Esophagus squamous epithelium (tissue), 5 donors: ENCODE measurements at places on chromosomes 6 and 20.

GRCh38 chr6:82017288-82017687 lies 230.3 kb downstream of the IBTK start:
- H3K36me3 ChIP-seq: no peaks in the 10 kb centered on the region
- H3K4me1 ChIP-seq: peaks cover 6% of the 10 kb centered on the region
- peak overlapping the region; percentile 64 for H3K27ac ChIP-seq
- H3K27me3 ChIP-seq: no peaks in the 10 kb centered on the region
- no peak for DNase-seq

- peaks cover 34% of the 10 kb centered on the region for H3K27me3 ChIP-seq
- H3K4me3 ChIP-seq: no peak overlapping the region
- no peaks in the 10 kb centered on the region for H3K36me3 ChIP-seq
- DNase-seq: no peak
Measured at GRCh38 chr20:49978685-49979029, 4.1 kb upstream of the SNAI1 start.

DNA sequence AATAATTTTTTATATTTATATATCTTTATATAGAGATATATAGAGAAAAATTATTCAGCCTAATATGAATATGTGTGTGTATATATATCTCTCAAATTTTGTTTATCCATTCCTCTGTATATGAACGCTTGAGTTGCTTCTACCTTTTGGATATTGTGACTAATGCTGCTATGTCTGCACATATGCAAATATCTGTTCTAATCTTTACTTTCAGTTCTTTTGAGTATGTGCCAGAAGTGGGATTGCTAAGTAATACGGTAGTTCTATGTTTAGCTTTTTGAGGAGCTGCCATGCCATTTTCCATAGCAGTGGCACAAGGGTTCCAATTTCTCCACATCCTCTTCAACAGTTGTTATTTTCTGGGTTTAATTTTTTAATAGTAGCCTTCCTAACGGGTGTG lies 72.8 kb upstream of the CEP85L start:
- DNase-seq: no peak
- no peak overlapping the region for H3K27ac ChIP-seq
- no peaks in the 10 kb centered on the region for H3K36me3 ChIP-seq
- H3K4me1 ChIP-seq: peaks cover 4% of the 10 kb centered on the region
- H3K27me3 ChIP-seq: no peaks in the 10 kb centered on the region
- H3K4me3 ChIP-seq: no peak overlapping the region

GRCh38 chr6:146408583-146408982 lies 135.1 kb upstream of the RAB32 start:
- no peaks in the 10 kb centered on the region for H3K4me1 ChIP-seq
- H3K27ac ChIP-seq: no peak overlapping the region
- no peaks in the 10 kb centered on the region for H3K27me3 ChIP-seq
- no peaks in the 10 kb centered on the region for H3K36me3 ChIP-seq
- no peak overlapping the region for H3K4me3 ChIP-seq
- no peak for DNase-seq

DNA sequence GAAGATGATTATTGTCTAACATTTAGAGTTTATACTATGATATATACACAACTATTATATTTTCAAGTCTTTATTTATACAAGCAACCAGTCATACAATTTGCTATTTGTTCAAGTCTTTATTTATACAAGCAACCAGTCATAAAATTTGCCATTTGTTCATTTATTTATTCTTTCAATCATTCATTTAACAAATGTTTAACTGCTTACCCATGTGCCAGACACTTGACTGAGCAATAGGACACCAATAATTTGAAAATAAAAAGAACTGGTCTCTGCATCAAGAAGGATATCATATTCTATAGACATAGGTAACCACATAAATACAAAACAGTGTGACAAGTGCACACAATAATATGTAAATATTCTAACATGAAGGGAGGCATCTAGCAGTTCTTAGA lies 20.3 kb downstream of the GRIK2 start:
- H3K36me3 ChIP-seq: no peaks in the 10 kb centered on the region
- no peak for DNase-seq
- H3K27me3 ChIP-seq: no peaks in the 10 kb centered on the region
- no peak overlapping the region for H3K4me3 ChIP-seq

GRCh38 chr20:23490817-23491216 lies at the start of gene CST8:
Gene CST8 (plus strand): TSS chr20:23491117. CDS start chr20:23491668, 551 bp downstream.
- no peak for DNase-seq
- H3K36me3 ChIP-seq: no peaks in the 10 kb centered on the region
- H3K4me3 ChIP-seq: no peak within 1 kb of the TSS
- no peaks in the 10 kb centered on the region for H3K4me1 ChIP-seq

DNA sequence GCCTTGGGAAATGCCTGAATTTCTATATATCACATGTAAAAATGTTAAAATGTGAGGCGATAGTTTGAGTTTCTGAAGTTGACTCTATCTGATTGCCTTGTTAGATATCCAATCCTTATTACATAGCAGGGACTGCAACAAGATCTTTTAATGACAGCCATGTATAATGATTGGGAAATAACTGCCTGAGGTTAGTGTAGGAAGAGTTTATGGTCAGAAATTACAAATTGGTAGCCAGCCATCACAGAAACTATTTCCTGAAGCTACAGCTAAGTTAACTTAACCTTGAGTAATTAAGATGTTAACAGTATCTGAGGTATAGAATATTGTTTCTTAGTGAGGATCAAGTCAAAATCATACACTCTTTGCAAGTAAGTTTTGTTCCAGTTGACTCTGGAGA lies 41.0 kb downstream of the AKIRIN2 start:
- H3K27ac ChIP-seq: no peak overlapping the region
- no peak overlapping the region for H3K4me3 ChIP-seq
- DNase-seq: no peak
- H3K4me1 ChIP-seq: no peaks in the 10 kb centered on the region
- no peaks in the 10 kb centered on the region for H3K27me3 ChIP-seq

DNA sequence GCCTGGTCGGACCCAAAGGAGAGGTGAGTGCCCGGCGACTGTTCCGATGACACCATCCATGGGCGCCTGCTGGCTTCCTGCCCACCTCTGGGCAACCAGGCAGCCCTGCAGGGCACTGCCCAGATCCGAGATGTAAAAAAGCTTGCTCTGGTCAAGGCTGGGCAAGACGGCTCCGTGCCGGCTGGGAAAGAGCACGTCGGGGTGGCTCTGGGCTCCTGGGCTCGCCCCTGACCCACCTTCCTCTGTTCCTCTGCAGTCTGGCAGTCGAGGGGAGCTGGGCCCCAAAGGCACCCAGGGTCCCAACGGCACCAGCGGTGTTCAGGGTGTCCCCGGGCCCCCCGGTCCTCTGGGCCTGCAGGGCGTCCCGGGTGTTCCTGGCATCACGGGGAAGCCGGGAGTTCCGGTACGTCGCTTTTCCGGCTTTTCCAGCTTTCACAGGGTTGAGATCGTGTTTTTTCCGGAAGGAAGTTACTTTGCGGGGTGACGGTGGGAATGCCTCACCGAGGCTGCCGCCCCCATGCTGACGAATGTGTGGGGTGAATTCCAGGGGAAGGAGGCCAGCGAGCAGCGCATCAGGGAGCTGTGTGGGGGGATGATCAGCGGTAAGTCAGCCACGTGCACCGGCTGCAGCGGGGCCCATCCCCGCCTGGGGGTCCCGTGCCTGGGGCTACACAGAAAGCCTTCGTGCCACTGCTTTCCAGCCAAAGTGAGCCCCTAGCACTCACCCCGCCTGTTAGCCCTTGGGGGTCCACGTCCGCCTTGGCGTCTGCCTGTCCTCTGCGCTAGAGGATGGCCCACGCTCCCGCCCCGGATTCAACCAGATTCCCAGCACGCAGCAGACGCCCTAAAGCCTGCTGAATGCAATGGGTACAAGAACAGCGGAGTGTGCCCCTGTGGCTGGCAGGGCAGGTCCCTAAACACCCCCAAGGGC lies 19.3 kb downstream of the COL9A3 start:
- peaks cover 40% of the 10 kb centered on the region for H3K4me1 ChIP-seq
- peaks cover 22% of the 10 kb centered on the region for H3K27me3 ChIP-seq
- no peaks in the 10 kb centered on the region for H3K36me3 ChIP-seq

DNA sequence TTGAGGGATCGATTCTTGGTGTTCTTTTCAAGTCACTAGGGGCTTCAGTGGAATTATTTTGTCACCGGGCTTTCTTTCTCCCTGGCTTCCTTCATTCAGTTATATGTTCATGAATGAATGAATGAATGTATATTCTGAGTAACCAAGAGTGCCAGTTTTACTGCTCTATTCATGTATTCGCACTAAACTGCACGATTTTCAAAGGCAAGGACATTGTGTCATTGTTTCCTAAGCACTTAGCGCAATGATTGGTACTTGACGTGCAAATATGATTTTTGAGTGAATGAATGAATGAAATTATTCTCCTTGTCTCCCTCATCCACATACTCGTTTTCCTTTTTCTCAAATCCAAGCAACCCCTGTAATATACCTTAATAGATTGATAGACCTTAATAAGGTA lies 822 bp downstream of the AFG1L start:
- H3K4me3 ChIP-seq: peak overlapping the region; percentile 93
- DNase-seq: no peak
- no peaks in the 10 kb centered on the region for H3K27me3 ChIP-seq
- H3K27ac ChIP-seq: peak overlapping the region; percentile 95
- H3K4me1 ChIP-seq: peaks cover 7% of the 10 kb centered on the region

DNA sequence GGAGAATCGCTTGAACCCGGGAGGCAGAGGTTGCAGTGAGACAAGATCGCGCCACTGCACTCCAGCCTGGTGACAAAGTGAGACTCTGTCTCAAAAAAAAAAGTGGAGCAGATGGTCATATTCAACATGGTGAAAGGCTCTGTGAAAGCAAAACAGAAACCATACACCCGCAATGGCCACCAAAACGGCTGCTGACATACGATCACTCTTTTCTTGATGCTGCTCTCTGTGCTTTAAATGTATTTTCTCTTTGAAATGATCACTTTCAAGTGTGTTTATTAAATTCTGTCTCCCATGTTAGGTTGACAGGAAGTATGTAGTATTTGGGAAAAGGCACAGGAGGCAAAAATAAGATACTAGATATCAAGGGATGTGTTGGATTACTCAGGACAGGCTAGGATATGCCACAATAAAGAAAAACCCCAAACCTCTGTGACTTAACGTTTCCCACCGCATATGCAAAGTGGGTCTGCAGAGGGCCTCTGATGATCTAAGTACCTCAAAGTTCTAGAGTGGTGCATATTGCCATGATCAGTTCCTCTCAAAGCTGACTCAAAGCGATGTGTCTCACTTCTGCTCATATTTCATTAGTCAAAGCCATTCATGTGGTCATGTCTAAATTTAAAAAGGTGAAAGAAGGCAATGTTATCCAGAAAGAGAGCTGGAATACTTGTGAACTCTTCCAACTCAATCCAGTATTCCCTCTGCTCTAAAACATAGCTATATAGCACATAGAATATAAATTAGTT lies 155.1 kb upstream of the SOX4 start:
- no peak overlapping the region for H3K4me3 ChIP-seq
- no peaks in the 10 kb centered on the region for H3K27me3 ChIP-seq
- no peaks in the 10 kb centered on the region for H3K4me1 ChIP-seq
- no peaks in the 10 kb centered on the region for H3K36me3 ChIP-seq
- H3K27ac ChIP-seq: no peak overlapping the region

DNA sequence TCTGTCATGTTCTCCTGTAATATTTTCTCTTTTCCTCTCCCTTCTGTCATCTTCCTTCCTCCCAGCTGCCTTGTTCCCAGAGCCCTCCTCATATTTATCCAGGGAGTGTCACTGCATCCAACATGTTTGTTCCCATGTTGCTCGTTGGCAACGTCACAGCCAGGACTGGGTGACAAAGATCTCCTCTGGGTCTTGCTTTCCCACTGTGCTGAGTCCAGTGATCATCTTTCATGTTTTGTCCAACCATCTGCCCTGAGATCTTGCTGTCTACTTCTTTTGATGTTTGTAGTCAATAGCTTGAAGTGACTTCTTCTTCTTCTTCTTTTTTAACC lies 26.6 kb downstream of the FARS2 start:
- no peak overlapping the region for H3K4me3 ChIP-seq
- no peaks in the 10 kb centered on the region for H3K27me3 ChIP-seq
- H3K4me1 ChIP-seq: peaks cover 9% of the 10 kb centered on the region
- H3K36me3 ChIP-seq: no peaks in the 10 kb centered on the region

GRCh38 chr6:26017632-26017966 lies 55.0 kb downstream of the TRIM38 start:
- H3K27me3 ChIP-seq: no peaks in the 10 kb centered on the region
- H3K27ac ChIP-seq: peak overlapping the region; percentile 86
- peak overlapping the region; percentile 43 for H3K4me3 ChIP-seq
- H3K4me1 ChIP-seq: peaks cover 8% of the 10 kb centered on the region
- DNase-seq: no peak

- H3K27ac ChIP-seq: peak overlapping the region; percentile 91
- H3K4me3 ChIP-seq: peak overlapping the region; percentile 73
- no peaks in the 10 kb centered on the region for H3K27me3 ChIP-seq
- H3K36me3 ChIP-seq: no peaks in the 10 kb centered on the region
Measured at GRCh38 chr6:128519931-128520435, 416 bp downstream of the PTPRK start.

DNA sequence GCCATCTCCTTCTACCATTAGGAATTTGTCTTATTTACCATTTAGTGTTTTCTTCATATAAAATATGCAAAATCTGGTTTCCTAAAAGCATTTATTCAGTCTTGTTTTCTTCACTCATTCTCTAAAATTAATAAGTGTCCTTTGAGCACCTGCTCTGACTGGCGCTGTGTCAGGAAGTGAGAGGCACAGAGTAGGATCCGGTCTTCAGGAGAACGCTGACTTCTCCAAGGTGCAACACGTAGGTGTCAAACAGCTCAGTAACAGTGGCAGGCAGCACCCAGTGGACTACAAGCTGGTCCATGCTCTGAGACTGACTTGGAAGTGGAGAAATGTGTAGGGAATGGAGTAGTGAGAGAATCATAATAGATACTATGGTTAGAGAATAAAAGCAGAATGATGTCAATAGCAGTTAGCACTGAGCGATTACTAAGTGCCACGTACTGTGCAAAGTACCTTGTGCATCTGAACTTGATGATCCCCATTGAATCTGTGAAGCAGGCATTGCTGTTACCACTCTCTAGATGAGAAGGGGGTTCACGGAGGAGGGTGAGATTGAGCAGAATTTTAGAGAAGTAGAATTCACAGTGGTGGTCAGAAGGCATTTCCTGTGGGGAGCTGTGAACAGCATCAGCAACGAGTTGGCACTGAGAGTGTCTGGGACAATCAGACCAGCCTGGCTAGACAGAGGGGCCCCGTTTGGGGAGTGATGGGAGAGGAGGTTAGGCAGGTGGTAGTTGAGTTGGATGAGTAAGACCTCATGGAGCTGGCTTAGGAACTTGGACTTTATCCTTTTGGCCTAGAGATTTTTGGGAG lies 569.8 kb downstream of the QKI start:
- no peaks in the 10 kb centered on the region for H3K4me1 ChIP-seq
- no peaks in the 10 kb centered on the region for H3K27me3 ChIP-seq
- no peaks in the 10 kb centered on the region for H3K36me3 ChIP-seq
- DNase-seq: no peak

GRCh38 chr6:21522143-21522747 lies 71.3 kb upstream of the SOX4 start:
- no peak overlapping the region for H3K4me3 ChIP-seq
- no peaks in the 10 kb centered on the region for H3K4me1 ChIP-seq
- H3K36me3 ChIP-seq: no peaks in the 10 kb centered on the region
- DNase-seq: no peak

DNA sequence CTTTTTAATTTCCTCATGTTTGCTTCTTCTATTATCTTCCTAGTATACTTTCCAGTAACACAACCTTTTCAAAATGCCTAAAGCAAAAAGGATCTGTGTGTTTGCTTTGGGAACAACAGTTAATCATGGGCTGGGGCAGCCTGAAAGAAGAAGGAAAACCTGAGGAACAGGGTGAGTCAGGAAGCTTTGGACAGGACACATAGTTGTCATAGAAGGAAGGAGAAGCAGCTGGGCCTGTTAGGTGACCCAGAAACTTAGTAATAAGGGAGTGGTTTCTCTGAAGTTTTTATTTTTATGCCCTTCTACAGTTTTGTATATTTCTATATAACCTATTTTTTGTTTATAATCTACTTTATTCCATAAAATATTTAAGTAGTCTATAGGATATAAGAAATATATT lies 61.4 kb downstream of the CD24 start:
- H3K27me3 ChIP-seq: no peaks in the 10 kb centered on the region
- no peak overlapping the region for H3K4me3 ChIP-seq
- H3K4me1 ChIP-seq: peaks cover 6% of the 10 kb centered on the region
- peak overlapping the region; percentile 83 for H3K27ac ChIP-seq
